ENCODE measurements at places on chromosomes 7 and 10.

DNA sequence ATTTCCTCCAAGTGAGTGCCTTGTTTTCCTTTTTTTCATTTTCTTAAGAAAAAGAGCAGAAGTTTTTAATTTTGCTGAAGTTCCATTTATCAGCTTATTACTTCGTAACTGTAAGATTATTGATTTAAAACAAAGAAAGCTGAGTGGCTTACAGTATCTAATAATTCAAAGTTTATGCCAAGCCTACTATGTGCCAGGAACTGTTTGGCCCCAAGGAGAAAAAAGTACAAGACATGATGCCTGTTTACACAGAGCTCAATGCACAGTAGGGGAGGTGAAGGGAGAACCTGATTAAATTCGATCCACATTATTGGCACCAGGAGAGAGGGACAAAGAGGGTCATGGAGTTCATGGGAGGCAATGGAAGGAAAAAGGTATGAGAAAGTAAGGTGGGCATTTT is 419.3 kb upstream of the ZMIZ1 start:
- DNase-seq: no peak

DNA sequence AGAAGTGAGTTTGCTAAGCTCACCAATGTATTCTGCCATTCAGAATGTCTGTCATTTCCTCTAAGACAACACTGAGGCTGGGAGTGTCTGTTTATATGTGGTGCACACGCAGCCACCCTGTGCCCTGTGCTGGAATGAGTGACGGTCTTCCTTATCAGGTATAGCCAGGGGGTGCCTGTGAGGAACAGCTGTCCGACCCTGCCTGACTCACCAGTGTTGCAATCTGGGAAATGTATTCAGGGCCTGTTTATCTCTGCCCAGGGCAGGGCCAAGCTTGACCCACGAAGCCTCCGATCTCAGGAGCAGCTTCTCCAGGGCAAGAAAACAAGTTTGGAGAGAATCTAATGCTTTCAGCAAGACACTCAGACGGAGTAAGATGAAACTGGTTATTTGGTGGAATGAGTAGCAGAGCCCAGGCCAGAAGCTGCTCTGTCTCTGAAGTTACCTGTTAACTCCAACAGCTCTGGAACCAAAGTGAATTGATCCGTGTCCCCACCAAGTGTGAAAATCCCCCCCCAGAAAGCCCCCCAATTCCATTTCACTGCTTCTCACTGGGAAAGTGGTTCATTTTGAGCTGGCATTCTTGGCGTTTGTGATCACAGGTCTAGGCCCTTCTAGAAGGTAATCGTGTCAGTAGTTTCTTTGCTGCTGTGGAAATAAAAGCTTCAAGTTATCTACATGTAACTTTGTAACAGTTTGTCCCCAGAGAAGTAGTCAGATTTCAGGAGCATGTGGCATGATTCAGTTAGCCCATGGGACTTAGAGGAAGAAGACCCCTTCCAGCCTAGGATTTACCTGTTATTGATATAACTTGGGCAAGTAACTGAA is 6.1 kb upstream of the UBE2H start:
- peak; percentile 55 for DNase-seq

DNA sequence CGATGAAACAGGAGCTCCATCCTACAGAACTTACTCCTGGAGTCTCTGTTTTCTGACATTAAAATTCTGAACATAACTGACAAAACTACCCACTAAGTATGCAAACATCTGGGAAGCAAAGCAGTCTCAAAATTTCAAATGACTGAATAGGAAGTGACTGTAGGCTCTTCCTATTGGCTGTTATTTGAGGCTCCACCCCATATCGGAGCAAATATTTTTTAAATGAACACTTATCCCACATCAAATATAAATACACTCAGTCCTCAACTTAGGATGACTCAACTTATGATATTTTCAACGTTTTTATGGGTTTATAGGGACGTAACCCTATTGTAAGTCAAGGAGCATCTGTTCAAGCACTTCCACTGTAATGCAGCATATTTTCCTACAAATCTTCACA is 8.8 kb downstream of the HSPA12A start:
- DNase-seq: peak; percentile 63

- no peak for DNase-seq
Measured at GRCh38 chr7:22120391-22121053, 174.8 kb upstream of the CDCA7L start.

GRCh38 chr7:95318501-95319100 is 5.7 kb downstream of the PON1 start:
- no peak for DNase-seq

DNA sequence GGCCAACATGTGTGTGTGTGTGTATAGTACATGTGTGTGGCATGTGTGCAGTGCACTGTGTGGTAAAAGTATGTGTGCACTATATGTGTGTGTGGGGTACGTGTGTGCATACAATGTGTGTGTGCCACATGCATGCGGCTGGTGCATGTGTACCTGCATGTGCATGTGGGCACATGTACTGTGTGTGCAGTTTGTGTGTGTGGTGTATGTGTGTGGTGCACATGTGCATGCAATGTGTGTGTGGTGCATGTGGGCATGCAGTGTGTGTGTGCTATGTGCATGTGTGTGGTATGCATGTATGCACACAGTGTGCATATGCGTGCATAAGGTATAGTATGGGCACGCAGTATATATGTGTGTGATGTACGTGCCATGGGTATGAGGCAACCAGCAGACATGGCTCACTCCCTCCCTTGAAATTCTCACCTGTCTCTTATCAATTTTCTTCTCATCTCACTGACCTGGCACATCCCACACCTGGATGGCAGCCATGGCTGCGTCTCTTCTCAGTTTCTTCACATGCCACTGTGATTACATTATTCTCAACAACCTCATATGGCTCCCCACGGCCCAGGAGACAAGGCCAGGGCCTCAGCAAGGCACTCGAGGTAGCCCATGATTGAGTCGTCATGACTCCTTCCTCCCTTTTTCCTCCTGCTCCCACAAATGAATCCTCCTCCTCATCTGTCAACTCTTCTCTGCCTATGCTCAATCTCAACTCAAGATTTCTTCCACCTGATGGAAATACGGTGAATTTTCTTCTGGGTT is 57.0 kb downstream of the NUDCD3 start:
- no peak for DNase-seq

DNA sequence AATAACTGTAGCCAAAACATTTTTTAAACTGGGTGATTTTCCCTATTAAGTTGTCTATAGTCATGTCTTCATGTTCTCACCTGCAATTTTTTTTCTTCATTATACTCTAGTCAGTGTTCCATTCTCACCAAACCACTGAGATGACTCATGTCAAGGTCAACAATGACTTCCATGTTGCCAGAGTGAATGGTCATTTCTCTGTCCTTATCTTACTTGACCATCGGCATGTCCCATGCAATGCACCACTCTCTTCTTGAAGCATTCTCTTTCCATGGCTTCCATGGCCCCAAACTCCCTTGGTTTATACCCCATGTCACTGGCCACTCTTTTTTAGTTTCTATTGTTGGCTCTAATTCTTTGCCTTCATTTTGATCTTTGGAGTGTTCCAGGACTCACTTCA is 173.9 kb downstream of the PPP1R17 start:
- DNase-seq: no peak

GRCh38 chr7:151085329-151085690 is 965 bp upstream of the AGAP3 start:
- DNase-seq: no peak

GRCh38 chr10:110357252-110357780 is 52.6 kb upstream of the SMNDC1 start:
- peak; percentile 75 for DNase-seq

- no peak for DNase-seq
Measured at GRCh38 chr7:22612776-22613175, 112.8 kb upstream of the STEAP1B start.
